ENCODE measurements at places on chromosomes 3 and 15. TPM values are rescaled to one million over a fixed set of nuclear protein-coding genes. Genes with fewer than 3 reads are reported as not detected.

The FANCD2OS gene
- total RNA-seq: not detected

The C3orf20 gene
- total RNA-seq: not detected

The SNTN gene
- not detected for total RNA-seq

The PLA1A gene
- total RNA-seq: 2.0 TPM

The CLSTN2 gene
- total RNA-seq: 8.4 TPM

The GOLGA6A gene
- not detected for total RNA-seq

The CCR8 gene
- total RNA-seq: not detected

The TTLL13 gene
- not detected for total RNA-seq

The EPHA3 gene
- 2.9 TPM for total RNA-seq

The UTS2B gene
- total RNA-seq: 0.65 TPM

The PDZRN3 gene
- total RNA-seq: 130 TPM

The DAZL gene
- not detected for total RNA-seq

The ROBO2 gene
- total RNA-seq: 0.14 TPM

The GABRA5 gene
- total RNA-seq: not detected

The ALPK3 gene
- total RNA-seq: 132 TPM

The CEP152 gene
- 1.4 TPM for total RNA-seq

The NSMCE3 gene
- 6.8 TPM for total RNA-seq

The CYP19A1 gene
- 0.65 TPM for total RNA-seq

The SPSB4 gene
- total RNA-seq: 7.1 TPM

The KLHDC8B gene
- 128 TPM for total RNA-seq

The IQCB1 gene
- total RNA-seq: 6.3 TPM

The MSL2 gene
- 23.2 TPM for total RNA-seq

The CISH gene
- 13.2 TPM for total RNA-seq

The GOLGA8Q gene
- 0.65 TPM for total RNA-seq

The CHRNA5 gene
- 3.7 TPM for total RNA-seq

The INKA1 gene
- total RNA-seq: 3.1 TPM

The NLGN1 gene
- total RNA-seq: 8.0 TPM

The TF gene
- total RNA-seq: 15.7 TPM

The LXN gene
- 3.9 TPM for total RNA-seq

Measured in Right ventricle myocardium inferior (tissue), 1 donor.